ENCODE measurements at places on chromosomes 6 and 20.
A peak's percentile ranks its signal among the peaks of the same experiment; 100 is the strongest.

DNA sequence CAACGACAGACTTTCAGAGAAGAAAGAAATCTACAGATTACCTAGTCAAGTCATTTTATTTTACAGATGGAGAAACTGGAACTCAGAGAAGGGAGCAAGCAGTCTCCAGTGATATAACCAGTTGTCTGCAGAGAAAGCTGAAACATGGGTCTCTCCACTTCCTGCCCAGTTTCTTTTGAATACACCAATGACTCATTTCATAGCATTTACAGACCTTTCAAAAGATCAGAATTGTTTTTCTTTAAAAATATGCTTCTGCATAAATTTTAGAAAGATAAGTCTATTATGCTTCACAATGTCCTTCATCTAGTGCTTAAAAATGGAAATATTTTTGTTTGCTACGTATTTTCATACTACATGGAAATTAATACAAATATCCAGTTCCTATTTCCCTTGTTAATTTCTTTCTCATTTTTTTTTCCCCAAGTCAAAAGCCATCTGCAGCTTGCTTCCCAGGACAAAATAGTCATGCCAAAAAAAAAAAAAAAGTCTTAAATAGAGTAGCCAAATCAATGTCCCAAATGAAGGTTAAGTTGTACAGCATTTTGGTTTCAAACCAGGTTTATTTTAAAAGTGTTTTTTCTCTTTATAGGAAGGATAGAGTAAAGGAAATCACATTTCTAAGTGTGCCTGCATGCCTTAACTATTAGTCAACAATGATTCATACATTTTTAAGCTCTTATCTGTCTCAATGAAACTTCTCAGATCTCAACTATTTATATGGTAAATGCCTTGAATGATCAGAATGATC, 36.9 kb downstream of the ARHGAP18 start:
- H3K27me3 ChIP-seq = no peaks in the 10 kb centered on the region
- no peaks in the 10 kb centered on the region for H3K36me3 ChIP-seq
- no peak overlapping the region for H3K27ac ChIP-seq
- peaks cover 24% of the 10 kb centered on the region for H3K4me1 ChIP-seq
- no peak for DNase-seq

DNA sequence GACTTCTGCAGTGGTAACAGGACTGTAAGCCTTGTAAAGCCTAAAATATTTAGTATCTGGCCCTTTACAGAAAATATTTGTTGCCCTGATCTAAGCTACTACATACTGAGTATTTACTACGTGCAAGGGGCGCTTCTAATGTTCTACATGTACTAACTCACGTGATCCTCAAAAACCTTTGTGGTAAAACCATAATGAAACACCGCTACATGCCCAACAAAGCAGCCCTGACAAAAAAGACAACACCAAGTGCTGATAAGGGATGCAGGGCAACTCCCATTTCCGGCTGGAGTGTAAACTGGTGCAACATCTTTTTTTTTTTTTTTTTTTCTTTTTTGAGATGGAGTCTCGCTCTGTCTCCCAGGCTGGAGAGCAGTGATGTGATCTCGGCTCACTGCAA, 85.0 kb downstream of the SULF2 start:
- H3K27ac ChIP-seq = no peak overlapping the region
- no peak overlapping the region for H3K4me3 ChIP-seq
- no peaks in the 10 kb centered on the region for H3K27me3 ChIP-seq

DNA sequence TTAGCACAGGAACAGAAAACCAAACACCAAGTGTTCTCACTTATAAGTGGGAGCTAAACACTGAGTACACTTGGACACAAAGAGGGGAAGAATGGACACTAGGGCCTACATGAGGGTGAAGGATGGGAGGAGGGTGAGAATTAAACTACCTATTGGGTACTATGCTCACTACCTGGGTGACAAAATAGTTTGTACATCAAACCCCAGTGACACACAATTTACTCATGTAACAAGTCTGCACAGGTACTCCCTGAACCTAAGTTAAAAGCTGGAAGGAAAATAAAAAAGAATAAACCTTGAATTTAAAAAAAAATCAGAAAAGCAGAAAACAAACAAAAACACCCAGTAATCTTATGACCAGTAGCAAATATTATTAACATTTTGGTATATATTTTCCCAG, 188.6 kb downstream of the TFAP2B start:
- no peaks in the 10 kb centered on the region for H3K36me3 ChIP-seq
- no peaks in the 10 kb centered on the region for H3K4me1 ChIP-seq
- no peak overlapping the region for H3K27ac ChIP-seq
- no peaks in the 10 kb centered on the region for H3K27me3 ChIP-seq
- no peak overlapping the region for H3K4me3 ChIP-seq
- DNase-seq = no peak

DNA sequence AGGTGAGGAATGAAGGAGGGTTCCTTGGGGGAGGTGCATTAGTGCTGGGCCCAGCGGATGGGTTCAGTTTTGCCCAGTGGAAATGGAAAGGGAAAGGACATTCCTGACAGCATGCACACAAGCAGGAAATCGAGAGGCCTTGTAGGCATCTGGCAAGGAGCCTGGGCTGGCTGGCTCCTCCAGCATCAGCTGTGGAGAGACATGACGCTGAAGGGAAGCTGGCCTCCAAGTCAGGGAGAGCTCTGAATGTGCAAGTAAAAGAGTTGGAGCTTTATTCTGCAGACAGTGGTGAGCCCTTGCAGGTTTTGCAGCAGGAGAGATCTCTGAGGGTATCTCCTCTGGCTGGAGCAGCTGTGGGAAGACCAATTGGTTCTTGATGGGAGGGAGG, 154.3 kb downstream of the MRPL14 start:
- peaks cover 24% of the 10 kb centered on the region for H3K4me1 ChIP-seq
- H3K36me3 ChIP-seq = no peaks in the 10 kb centered on the region
- DNase-seq = peak; percentile 42
- no peak overlapping the region for H3K27ac ChIP-seq
- H3K4me3 ChIP-seq = no peak overlapping the region

DNA sequence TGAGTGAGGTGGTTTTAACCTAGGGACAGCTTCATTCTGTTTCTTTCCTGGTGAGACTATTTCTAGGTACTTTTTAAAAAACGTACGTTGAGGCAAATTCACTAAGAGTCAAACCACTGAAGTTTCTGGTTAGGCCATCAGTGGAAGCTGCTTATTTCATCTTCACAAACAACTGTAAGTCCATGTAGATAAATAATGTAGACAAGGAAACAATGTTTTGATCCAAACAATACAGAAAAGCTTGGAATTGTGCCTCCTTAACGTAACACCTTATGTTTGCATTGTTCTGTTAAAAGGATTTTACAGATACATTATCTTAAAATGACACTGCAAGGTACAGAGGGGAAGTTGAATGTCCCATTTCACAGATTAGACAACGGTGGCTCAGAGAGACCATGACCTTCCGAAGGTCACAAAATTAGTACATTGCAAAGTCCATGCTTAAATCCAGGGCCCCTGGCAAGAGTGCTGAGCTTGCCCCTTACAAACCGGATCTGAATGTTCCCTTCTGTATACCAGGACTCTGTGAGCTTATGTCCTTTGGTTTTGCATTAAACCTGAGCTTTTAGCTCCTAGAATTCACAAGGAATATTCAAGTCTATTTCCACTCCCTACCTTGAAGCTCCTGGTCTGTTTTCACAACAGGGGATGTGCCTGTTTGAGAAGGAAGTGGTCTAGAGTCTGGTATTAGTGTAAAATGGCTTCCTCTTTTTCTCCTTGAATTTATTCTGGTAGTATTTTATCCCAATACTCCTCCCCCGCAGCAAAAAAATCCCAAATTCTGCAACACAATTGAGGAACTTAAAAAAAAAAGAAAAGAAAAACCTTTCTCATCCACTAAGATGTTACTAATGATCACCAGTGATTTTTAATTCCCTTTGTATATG, 28.9 kb upstream of the ZNF217 start:
- DNase-seq = no peak
- H3K4me3 ChIP-seq = peak overlapping the region; percentile 87
- H3K4me1 ChIP-seq = peaks cover 35% of the 10 kb centered on the region
- no peaks in the 10 kb centered on the region for H3K36me3 ChIP-seq

GRCh38 chr20:51029556-51029955, 6.6 kb upstream of the KCNG1 start:
- peaks cover 16% of the 10 kb centered on the region for H3K4me1 ChIP-seq
- DNase-seq = no peak
- no peaks in the 10 kb centered on the region for H3K36me3 ChIP-seq
- no peak overlapping the region for H3K27ac ChIP-seq
- H3K27me3 ChIP-seq = peaks cover 38% of the 10 kb centered on the region
- H3K4me3 ChIP-seq = no peak overlapping the region

DNA sequence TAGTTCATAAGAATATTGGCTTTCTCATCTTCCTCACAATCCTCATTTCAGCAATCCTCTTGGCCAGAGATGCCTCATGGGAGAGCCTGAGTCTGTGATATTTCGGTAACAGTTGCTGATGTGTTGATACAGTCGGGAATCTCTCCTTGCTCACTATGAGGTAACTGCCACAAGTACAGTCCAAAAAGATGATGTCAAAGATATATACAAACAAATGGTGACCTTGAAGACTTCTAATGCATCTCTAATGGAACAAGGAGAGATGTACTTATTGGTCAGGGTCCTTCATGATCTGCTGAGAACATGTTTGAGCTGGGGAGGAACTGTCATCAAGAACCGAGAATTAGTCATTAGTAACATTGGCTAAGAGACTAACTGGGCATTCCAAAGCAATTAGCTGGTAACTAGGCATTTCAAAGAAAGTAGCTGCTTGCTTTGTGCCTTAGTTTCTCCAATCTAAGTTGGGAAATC, 56.1 kb downstream of the FILIP1 start:
- H3K4me3 ChIP-seq = no peak overlapping the region
- no peaks in the 10 kb centered on the region for H3K27me3 ChIP-seq
- no peak overlapping the region for H3K27ac ChIP-seq
- peaks cover 30% of the 10 kb centered on the region for H3K4me1 ChIP-seq
- DNase-seq = no peak

DNA sequence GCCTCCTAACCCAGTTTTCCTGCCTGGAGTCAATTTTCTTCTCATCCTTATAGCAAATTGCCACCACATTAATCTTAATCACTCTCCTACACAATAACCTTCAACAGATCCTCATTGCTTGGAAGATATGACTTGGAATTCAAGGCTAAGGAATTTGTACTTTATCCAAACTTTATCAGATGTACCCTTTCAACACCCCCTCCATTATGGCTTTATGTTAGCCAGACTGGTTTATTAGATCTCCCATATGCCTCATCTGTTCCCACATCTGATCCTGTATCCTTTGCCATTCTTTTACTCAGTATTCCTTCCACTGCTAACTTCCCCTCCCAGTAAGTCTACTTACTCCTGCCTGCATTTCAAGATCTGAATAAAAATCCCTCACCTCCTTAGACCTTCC, 4.0 kb upstream of the FRK start:
- no peak for DNase-seq
- peaks cover 16% of the 10 kb centered on the region for H3K4me1 ChIP-seq
- no peaks in the 10 kb centered on the region for H3K27me3 ChIP-seq
- H3K36me3 ChIP-seq = no peaks in the 10 kb centered on the region

GRCh38 chr6:132392270-132392646, 9.0 kb downstream of the MOXD1 start:
- H3K36me3 ChIP-seq = peaks cover 9% of the 10 kb centered on the region
- no peak overlapping the region for H3K4me3 ChIP-seq
- peaks cover 10% of the 10 kb centered on the region for H3K4me1 ChIP-seq
- H3K27ac ChIP-seq = no peak overlapping the region
- DNase-seq = no peak
- peaks cover 6% of the 10 kb centered on the region for H3K27me3 ChIP-seq

GRCh38 chr20:44398335-44398734, 42.8 kb downstream of the HNF4A start:
- peaks cover 30% of the 10 kb centered on the region for H3K27me3 ChIP-seq
- peaks cover 4% of the 10 kb centered on the region for H3K4me1 ChIP-seq
- no peak for DNase-seq
- H3K36me3 ChIP-seq = no peaks in the 10 kb centered on the region
- H3K4me3 ChIP-seq = no peak overlapping the region
- H3K27ac ChIP-seq = no peak overlapping the region

GRCh38 chr6:43842231-43842794, 72.3 kb downstream of the VEGFA start:
- no peaks in the 10 kb centered on the region for H3K36me3 ChIP-seq
- no peak overlapping the region for H3K4me3 ChIP-seq
- DNase-seq = no peak
- H3K27ac ChIP-seq = no peak overlapping the region
- peaks cover 10% of the 10 kb centered on the region for H3K4me1 ChIP-seq

DNA sequence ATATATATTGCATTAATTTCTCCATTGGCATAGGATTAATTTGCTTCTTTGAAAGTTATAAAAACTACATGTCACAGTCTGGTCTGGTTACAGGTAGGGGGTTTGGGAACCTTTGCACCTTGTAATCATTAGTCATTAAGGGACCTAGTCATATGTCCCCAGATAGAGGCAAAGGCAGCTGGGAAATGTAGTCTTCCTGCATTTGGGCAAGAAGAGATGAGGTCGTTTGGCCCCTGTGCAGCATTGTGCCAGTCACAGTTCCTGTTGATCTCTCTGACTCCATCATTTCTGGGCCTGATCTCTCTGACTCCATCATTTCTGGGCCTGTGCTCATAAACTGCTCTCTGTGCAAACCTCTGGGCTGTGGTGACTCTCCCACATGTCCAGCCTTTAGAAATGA, 73.2 kb downstream of the BCKDHB start:
- H3K27ac ChIP-seq = no peak overlapping the region
- no peak overlapping the region for H3K4me3 ChIP-seq
- no peaks in the 10 kb centered on the region for H3K4me1 ChIP-seq
- no peak for DNase-seq

- DNase-seq = no peak
- no peak overlapping the region for H3K4me3 ChIP-seq
- H3K4me1 ChIP-seq = peaks cover 4% of the 10 kb centered on the region
- peaks cover 2% of the 10 kb centered on the region for H3K27me3 ChIP-seq
- H3K36me3 ChIP-seq = no peaks in the 10 kb centered on the region
Observed at GRCh38 chr6:48278261-48278660, 167.3 kb upstream of the PTCHD4 start.

GRCh38 chr6:155315516-155315871, 1.2 kb upstream of the TFB1M start:
- H3K27me3 ChIP-seq = no peaks in the 10 kb centered on the region
- H3K4me1 ChIP-seq = peaks cover 19% of the 10 kb centered on the region
- peak overlapping the region; percentile 93 for H3K27ac ChIP-seq
- peaks cover 4% of the 10 kb centered on the region for H3K36me3 ChIP-seq

DNA sequence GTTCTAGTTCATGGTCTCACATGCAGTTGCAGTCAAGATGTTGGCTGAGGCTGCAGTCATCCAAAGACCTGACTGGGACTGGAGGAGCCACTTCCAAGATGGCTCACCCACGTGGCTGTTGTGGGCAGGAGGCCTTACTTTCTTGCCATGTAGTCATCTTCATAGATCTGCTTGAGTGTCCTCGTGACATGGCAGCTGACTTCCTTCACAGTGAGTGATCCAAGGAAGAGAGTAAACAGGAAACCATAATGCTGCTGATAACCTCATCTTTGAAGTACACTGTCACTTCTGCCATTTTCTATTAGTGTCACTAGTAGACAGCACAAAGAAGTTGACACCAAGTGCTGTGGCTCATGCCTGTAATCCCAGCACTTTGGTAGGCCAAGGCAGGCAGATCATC, 40.1 kb upstream of the AKIRIN2 start:
- H3K27me3 ChIP-seq = no peaks in the 10 kb centered on the region
- no peaks in the 10 kb centered on the region for H3K36me3 ChIP-seq
- no peak for DNase-seq
- H3K4me3 ChIP-seq = no peak overlapping the region
- H3K27ac ChIP-seq = no peak overlapping the region
- peaks cover 4% of the 10 kb centered on the region for H3K4me1 ChIP-seq

Measured in type B pancreatic cell (in vitro differentiated cells).